Mucosa of descending colon (tissue), 3 donors: ENCODE measurements at places on chromosomes 7 and 10.

GRCh38 chr10:1316121-1316808 is 260.1 kb downstream of the WDR37 start:
- no peak for DNase-seq

GRCh38 chr10:31350891-31351290 is 31.9 kb downstream of the ZEB1 start:
- DNase-seq = no peak

- no peak for DNase-seq
These were observed 317.4 kb upstream of the COBL start for GRCh38 chr7:51634025-51634424.

DNA sequence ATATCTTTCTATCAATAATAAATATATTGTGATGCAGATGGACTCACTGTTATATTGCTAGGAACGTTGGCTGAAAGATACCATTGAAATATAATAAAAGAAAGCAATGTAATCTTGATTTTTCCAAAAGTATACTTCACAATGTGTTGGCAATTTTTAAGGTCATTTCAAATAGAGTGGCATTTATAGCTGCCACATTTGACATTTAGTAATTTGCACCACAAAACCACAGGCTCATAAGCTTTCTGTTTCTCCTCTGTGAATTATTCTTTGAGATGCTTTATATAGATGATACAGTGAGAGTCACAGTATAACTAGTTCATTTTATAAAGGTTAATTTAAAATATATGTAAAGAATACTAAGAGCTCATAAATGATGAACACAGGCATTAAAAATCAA is 44.6 kb downstream of the TMEM168 start:
- DNase-seq = no peak

GRCh38 chr7:23335621-23336020 is 36.5 kb downstream of the MALSU1 start:
- DNase-seq = no peak

- no peak for DNase-seq
These were observed 56.4 kb downstream of the HIPK2 start for GRCh38 chr7:139721417-139721816.

- no peak for DNase-seq
These were observed 127.1 kb downstream of the CDK14 start for GRCh38 chr7:90723233-90723632.

GRCh38 chr10:69376662-69377061 is 40.1 kb downstream of the TACR2 start:
- DNase-seq = no peak

DNA sequence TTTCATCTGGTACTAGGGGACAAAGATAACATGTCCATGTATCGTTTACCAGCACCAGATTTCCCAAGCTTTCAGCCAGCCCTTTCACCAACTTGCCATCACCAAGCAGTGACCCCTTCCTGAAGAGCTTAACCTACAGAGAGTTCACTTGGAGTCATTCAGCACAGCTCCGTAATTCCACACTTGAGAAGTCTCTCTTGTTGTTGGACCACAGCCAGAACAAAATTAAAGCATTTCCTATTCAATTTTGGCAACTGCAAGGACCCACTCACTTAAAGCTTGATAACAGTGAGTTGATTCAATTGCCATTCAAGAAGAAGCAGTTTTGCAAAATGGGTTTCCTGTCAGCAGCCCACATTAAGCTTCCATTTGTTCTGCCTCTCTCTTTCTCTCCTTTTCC is 88.5 kb upstream of the LRRTM3 start:
- no peak for DNase-seq

- no peak for DNase-seq
These were observed 196.7 kb downstream of the SEMA3E start for GRCh38 chr7:83452256-83452655.

DNA sequence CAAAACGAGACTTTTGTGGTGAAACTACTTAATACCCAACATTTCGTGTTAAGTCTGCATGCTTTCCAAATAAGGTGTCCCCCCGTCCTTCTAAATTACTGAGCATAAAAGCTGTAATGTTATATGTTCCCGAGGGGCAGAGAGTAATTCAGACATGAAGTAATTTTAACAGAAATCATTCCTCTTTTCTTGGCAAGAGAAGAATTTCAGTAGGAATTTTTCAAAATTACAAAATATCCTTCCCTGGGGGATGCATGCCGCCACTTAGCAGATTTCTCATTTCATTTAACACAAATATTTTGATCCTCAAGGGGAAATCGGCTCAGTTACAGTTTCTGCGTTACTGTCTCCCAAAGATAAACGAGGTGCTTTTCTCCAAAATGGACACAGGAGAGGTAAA is 213.2 kb upstream of the RHOBTB1 start:
- no peak for DNase-seq
